ENCODE measurements at places on chromosomes 3 and 15.

DNA sequence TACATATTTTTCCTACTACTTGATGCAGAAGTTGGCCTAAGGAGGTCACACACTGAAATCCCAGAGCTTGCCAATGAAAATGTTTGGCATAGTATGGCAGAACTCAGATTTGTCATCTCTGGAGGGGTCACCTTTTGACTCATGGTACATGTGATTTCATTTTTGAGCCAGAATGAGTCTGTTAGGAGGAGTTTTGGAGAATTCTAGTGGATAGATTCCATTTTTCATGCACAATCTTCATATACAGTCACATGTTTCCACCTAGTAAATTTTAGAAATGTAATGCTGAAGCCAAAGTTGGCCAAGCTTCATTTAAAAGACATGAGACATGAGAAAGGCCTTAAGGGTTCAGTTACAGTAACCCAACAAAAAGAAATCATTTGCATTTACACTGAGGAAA lies 97.8 kb upstream of the IGSF10 start:
- DNase-seq: no peak

DNA sequence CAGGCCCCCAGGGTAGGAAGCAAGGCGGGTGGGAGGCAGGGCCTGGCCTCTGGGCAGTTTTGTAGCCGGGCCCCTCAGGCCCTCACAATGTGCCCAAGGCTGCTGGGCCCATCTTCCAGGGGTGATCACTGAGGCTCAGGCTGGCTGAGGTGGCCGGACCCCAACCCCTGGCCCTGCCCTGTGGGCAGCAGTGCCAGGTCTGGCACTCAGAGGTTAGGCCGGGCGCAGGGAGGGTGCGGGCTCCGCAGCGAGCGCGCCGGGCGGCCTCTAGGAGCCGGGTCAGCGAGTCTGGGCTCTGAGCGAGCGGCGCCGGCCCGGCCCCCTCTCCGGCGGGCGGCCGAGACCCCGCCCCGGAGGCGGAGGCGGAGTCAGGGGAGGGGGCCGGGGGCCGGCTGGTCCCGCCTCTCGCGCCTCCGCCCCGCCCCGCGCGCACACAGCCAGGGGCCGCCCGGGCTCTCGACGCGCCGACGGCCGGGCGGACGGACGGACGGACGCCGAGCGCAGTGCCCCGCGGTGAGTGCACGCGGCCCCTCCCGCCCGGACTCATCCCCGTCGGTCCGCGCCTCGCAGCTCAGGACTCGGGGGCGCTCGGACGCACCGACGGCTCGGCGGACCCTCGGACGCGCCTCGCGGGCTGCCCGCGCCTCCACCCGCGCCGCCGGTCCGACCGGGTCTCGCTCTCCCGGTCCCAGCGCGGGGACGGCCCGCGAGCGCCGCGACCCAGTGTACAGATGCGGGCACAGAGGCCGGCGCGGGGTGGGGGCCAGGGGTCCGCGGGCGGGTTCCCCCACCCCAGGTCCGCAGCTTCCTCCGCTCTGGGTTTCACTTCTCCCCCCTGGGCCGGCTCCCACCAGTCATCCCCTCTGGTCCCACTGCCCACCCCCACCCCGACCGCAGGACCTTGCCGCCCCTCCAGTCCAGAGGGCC lies at the start of gene FBLN2:
FBLN2 (plus strand) TSS at position 430 of the 927 bp plus-strand sequence. CDS start 21,231 bp downstream, outside the sequence.
- no peak for DNase-seq

DNA sequence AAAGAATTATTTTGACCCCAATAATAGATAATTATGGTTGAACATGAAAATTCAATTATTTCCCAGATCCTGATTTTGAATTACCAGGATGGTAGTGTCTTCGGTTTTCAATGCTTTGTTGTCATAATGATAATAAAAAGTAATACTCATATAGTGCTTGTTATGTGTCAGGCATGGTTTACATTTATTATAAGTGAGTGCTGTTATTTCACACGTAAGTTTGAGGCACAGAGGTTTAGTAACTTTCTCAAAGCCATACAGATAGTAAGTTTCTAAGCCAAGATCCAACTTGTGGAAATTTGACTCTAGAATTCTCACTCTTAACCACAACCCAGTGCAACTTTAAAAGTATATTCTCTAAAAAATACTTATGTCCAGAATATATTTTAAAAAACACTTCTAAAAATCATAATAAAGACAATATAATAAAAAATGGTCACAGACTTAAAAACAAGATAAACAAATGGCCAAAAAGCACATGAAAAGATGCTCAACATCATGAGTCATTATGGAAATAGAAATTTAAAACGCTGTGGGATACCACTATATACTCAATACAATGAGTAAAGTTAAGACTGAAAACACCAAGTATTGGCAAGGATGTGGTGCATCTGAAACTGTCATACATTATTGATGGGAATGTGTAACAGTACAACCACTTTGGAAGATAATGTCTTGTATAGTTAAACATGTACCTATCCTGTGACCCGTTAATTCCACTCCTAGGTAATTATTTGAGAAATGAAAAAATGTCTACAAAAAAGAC lies 45.2 kb downstream of the SPRED1 start:
- DNase-seq: no peak

- no peak for DNase-seq
These were observed 53.1 kb downstream of the HEG1 start for GRCh38 chr3:125002414-125003368.

- no peak for DNase-seq
These were observed 49.9 kb upstream of the P2RY1 start for GRCh38 chr3:152785051-152785450.

DNA sequence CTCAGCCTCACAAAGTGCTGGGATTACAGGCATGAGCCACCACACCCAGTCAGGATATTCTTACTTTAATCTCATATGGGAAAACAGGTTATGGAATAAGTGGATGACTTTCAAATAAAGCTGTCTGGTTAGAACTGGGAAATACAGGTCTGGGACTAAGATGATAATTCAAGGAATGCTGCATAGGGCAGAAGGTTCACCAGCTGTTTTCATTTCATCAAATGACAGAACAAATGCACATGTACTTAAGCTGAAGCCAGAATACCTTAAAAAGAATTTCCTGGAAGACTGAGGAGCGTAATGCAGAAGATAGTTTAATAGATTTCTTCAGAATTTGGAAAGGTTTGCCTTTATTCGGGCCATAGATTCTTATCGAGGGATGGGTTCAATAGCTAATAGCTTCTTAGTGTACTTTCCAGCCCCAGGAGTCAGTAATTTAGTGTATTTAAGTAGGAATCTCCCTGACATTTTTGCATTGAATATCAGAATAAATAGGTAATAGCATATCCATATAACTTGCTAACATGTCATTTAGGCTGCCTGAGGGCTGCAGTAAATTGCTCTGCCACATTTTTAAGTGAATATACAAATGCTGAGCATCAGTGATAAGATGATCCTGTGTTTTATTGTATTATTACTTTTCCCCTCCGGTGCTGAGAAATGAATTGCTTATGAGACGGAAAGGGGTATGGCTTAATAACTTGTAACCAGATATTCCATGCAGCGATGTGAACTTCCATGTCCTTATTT lies 40.3 kb upstream of the ZNF770 start:
- DNase-seq: no peak

DNA sequence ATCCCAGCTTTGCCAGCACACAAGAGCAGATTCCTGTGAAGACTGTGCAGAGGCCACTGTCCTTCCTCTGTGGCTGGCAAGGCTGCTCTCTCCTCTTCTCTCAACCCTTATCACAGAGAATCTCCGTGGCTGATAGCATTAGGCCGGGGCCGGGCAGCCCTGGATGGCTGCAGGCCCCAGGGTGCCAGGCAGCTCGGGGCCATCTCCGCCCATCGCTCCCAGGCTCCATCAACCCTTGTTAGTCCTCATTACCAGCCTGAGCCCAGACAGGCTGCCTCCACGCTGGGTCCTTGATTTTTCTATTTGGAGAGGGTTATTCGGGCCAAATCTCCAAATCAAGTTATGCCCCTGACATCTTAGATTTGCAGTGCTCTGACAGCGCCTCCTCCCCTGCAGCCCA lies 39.1 kb downstream of the MRPL46 start:
- DNase-seq: no peak

- DNase-seq: no peak
These were observed 424.0 kb downstream of the MCTP2 start for GRCh38 chr15:94655249-94655880.

GRCh38 chr3:75110741-75111140 lies 496.3 kb upstream of the CNTN3 start:
- no peak for DNase-seq

DNA sequence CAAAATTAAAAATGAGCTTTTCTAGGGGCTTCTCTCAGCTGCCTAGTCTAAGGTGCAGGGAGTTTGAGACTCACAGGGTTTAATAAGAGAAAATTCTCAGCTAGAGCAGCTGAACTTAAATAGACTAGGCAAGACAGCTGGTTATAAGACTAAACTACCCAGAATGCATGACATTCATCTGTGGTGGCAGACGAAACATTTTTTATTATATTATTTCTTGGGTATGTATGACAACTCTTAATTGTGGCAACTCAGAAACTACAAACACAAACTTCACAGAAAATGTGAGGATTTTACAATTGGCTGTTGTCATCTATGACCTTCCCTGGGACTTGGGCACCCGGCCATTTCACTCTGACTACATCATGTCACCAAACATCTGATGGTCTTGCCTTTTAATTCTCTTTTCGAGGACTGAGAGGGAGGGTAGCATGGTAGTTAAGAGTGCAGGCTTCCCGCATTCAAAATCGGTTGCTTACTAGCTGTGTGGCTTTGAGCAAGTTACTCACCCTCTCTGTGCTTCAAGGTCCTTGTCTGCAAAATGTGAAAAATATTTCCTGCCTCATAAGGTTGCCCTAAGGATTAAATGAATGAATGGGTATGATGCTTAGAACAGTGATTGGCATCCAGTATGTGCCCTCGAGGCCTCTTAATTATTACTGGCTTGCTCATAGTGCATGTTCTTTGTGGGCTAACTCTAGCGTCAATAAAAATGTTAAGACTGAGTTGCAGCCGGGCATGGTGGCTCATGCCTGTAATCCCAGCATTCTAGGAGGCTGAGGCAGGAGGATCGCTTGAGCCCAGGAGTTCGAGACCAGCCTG lies 984 bp downstream of the CCR5 start:
- DNase-seq: no peak

DNA sequence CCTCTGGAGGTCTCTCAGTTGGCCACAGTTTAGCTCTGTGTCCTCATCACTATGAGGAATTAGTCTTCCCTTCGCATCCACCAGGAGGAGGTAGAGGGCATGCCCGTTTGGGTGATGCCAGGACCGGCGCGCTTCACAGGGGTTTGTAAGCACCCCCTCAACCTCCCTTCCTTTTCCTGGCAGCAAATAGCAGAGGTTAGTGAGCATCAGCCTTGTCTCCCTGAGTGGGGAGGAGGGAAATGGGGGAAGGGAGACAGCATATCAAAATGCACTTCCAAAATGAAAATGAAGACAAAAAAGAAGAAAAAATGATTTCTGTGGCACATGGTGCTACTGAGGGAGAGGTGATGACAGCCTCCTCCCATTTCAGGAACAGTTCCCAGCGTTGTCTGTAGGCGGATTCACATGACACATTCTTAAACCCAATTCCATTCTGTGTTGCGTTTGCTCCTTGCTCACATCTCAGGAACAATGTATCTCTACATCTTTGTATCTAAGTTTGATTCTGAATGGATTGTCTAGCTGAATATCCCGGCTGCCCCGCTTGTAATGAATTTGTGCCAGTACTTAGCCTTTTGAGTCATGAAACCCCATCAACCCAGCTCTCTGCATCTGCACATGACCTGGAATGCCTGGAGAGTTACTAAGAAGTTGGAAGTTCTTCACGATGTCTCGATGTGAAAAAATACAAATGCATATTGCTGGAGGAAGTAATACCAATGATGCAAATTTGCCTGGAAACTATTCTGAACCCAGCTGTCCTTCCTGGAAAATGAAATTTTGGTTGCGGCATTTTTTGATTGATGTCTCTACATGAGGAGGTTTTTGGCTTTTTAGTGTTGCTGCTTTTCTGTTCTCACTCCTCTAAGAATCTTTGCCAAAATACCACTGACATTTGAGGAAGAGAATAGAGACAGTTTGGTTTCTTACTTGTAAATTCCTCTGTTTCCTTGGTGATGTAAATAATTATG lies 45.2 kb downstream of the TYRO3 start:
- peak; percentile 41 for DNase-seq

DNA sequence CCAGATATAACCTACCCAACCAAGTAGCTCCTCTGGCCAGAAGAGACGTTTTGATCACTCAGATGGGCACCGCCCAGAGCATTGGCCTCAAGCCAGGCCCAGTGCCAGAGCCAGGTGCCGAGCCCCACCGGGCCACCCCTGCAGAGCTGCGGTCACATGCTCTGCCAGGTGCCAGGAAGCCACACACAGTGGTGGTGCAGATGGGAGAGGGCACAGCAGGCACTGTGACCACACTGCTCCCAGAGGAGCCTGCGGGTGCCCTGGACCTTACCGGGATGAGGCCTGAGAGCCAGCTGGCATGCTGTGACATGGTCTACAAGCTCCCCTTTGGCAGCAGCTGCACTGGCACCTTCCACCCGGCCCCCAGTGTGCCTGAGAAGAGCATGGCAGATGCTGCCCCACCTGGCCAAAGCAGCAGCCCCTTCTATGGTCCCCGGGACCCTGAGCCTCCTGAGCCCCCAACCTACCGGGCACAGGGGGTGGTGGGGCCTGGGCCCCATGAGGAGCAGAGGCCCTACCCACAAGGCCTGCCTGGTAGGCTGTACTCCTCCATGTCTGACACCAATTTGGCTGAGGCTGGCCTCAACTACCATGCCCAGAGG lies 19.1 kb upstream of the APEH start:
- no peak for DNase-seq

GRCh38 chr3:176663837-176664831 lies 533.1 kb downstream of the TBL1XR1 start:
- DNase-seq: no peak

DNA sequence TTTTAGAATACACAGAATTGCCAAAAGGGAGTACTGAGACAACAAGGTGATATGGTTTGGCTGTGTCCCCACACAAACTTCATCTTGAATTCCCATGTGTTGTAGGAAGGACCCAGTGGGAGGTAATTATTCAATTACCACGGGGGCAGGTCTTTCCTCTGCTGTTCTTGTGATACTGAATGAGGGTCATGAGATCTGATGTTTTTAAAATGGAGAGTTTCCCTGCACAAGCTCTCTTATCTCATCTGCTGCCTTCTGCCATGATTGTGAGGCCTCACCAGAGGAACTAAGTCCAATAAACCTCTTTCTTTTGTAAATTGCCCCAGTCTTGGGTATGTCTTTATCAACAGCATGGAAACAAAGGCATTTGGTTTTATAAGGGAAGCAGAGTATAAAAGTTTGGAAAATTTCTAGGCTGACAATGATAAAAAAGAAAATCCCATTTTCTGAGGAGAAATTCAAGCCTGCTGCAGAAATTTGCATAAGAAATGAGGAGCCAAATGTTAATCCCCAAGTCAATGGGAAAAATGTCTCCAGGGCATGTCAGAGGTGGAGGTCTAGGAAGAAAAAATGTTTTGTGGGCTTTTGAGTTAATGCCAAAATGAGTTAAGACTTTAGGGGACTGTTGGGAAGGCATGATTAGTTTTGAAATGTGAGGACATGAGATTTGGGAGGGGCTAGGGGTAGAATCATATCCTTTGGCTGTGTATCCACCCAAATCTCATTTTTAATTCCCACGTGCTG lies 130.5 kb upstream of the THRB start:
- no peak for DNase-seq

GRCh38 chr3:157073810-157074209 lies 86.1 kb downstream of the CCNL1 start:
- no peak for DNase-seq

Data from C1 segment of cervical spinal cord (tissue), 14 donors.